NCI-H446 (cell line): ENCODE measurements at places on chromosomes 1 and 21.

GRCh38 chr1:178308438-178308837 lies 188.3 kb downstream of the CLEC20A start:
- DNase-seq, result no peak

DNA sequence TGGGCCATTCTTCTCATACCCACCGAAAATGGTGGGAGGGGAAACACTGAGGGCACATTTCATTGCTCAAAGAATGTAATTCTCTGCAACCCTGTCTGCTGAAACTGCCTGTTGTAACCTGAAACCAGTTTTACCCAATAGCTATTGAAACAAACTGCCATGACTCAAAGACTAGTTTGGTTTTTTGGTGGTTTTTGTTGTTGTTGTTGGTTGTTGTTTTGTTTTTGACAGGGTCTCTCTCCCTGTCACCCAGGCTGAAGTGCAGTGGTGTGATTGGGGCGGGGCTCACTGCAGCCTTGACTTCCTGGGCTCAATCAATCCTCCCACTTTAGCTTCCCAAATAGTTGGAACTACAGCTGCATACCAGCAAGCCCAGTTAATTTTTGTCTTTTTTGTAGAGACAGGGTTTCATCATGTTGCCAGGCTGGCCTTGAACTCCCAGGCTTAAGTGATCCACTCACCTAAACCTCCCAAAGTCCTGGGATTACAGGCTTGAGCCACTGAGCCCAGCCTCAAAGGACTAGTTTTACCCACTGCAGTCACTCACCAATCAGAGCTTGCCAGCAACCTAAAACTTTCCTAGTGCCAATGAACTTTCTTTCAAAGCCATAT lies 2.1 kb upstream of the IPP start:
- DNase-seq, result no peak

GRCh38 chr1:54280651-54281050 lies 80.7 kb downstream of the MRPL37 start:
- no peak for DNase-seq

GRCh38 chr1:197731449-197731848 lies 43.8 kb downstream of the DENND1B start:
- no peak for DNase-seq

GRCh38 chr1:26171084-26172072 lies at the start of gene ZNF593OS:
Gene ZNF593OS, minus strand, starts transcription at chr1:26171832. Its CDS starts 171 bp downstream, at chr1:26171661.
- no peak for DNase-seq

DNA sequence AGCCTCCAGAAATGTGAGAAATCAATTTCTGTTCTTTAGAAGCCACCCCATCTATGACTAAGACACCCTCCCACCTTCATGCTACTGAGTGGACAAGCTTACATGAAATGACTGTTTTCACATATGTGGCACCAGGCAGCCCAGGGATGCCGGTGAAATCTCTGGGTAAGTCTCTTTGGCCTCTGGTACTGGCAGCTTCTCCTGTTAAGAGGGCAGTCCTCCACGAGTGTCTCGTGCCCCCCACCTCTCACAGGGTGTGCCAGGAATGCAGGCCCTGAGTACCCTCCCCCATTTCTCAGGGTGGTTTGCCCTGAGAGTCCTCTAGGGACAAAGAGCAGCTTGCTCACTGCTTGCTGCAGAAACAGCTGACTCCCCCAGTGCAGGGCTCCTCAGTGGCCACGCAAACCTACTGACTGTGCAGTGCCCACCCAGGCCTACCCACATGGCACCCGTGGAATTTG lies 3.2 kb upstream of the PRXL2B start:
- DNase-seq, result no peak

DNA sequence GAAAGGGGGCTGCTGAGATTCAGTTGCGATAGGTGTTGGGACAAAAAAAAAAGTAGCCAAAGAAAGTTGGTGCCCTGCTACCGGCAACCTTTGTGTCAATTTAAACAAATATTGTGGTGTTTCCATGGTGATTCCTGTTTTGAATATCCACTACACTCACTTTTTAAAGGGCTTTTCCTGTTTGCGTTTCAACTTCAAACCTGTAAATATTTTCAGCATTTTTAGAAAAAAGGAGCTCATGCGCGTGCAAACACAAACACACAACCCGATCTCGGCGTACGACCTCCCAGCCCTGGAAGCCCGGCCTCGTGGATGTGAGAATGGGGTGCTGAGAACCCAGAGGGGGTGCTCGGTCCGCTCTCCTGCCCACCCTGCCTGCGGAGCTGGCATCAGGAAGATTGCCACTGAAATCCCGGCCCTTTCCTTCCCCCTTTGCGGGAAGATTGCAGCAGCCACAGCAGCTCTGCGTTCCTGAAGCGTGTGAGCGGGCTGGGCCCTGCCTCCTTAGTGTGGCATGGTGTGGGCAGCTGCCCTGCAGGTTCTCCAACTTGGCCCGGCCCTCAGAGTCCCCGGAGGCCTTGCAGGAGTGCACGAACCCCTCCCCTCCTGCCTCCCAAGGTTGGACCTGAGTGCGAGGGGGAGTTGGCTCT lies 34.8 kb downstream of the CASZ1 start:
- DNase-seq, result no peak
